C1 segment of cervical spinal cord (tissue), 14 donors: ENCODE measurements at places on chromosomes 13 and 19.
A peak's percentile ranks its signal among the peaks of the same experiment; 100 is the strongest.

- DNase-seq: no peak
Observed at GRCh38 chr13:107713314-107713713, 502.0 kb downstream of the LIG4 start.

DNA sequence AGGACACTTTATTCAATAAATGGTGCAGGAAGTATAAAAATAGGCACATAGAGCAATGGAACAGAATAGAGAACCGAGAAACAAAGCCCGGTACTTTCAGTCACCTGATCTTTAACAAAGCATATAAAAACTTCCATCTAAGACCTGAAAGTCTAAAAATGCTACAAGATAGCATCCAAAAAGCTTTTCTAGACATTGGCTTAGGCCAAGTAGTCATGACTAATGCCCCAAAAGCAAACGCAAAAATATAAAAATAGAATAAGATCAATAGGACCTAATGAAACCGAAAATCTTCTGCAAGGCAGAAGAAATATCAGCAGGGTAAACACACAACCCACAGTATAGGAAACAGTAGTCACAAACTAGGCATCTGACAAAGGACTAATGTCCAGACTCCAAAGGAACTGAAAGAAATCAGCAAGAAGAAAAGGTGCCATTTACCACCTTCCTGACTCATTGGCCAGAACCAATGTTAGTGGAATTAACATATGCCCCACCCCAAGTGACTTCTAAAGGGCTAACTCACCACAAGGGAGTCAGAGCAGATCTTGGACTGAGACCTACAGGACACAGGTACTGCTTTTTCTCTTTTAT, 40.8 kb upstream of the CEACAM21 start:
- DNase-seq: no peak

- no peak for DNase-seq
Observed at GRCh38 chr13:66915596-66916185, 314.4 kb downstream of the PCDH9 start.

DNA sequence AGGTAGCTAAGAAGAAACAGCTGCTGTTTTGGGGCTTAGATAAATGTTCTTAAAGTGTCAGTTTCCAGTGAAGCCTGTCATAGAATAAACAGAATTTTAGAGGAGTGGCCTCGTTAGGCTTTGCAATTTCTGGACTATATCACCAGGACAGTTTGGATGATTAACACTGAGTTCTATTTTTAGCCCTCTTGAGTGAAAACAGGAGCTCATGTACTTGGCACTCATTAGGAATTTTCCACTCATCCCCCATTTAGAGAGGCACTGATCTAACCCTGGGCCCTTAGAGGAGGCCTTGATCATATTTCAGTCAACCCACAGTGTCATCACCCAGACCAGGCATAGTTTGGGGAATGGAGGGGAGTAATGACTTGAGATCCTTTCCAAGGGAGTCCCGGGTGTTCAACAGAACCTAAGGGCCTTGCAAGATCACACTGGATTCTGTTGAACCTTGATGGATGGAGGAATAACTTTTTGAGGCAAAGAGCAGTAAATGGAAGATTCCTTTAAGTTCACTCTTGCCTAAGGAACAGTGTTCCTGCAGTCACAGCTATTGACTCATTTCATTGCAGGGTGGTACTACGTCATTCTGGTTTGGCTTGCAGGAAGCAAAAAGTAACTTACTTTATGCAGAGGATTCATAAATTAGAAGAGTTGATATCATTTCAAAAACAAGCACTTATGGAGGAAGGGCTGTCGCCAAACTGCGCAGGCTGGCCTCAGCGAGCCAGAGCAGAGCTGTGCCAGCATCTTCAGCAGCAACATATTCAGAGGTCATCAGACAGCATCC, 160.2 kb downstream of the SLC7A1 start:
- no peak for DNase-seq

DNA sequence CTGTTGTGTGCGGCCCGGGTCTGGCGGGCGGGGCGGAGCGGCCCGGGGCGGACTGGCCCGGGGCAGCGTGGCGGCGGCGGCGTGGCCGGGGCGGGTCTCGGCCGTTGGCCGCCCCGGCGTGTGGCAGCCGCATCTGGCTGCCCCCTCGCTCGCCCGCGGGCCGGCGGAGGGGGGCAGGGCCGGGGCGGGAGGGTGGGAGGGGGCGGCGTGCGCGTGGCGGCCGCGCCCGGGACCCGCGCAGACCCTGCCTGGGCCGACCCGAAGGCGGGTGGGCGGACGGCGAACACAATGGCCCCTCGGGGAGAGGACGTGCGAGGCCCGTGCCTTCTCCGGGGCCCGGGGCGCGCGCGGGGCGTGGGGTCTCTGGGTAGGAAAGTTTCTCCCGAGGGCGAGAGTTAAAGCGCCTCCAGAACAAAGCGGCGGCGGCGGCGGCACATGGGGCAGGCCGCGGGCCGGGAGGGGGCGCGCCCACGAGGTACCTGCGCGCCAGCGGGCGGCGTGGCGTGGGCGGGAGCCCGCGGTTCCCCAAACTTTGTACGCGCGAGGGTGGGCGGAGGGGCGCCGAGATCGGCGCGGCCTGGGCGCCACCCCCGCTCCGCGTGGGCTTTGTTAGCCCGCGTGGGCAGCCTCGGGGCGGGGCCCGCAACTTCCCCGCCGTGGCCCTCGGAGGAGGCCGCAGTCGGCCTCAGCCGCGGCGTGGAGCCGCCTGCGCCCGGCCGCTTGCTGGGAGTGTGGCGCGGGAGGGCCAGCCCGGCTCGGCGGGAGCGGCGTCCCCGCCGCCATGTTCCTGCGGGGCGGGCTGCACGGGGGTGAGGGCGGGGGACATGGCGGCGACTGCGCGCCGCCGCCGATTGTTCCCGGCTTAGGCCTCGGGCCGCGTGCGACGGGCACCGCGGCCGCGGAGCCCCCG, 764 bp downstream of the MIR17HG start:
- DNase-seq: peak; percentile 45

GRCh38 chr13:112752711-112753541, 63.1 kb downstream of the ATP11A start:
- DNase-seq: no peak

DNA sequence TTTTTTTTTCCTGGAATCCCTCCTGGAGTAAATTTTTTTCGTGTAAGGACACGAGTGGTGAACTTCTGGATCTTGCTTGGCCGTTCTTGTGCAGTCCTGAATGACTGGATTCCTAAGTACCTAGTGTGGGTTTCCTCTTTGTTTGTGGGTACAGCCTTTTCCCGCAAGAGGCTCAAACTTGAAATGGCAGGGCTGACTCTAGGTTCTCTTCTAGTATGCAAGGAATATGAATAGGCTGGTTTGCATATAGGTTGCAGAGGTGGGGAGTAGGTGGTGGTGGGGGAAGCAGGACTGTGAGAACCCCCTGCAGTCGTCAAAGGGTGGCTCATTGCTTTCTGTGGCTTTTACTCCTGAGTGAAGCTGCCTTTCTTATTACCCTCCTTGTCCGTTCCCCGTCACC, 13.6 kb downstream of the UBAC2 start:
- no peak for DNase-seq
